ENCODE measurements at places on chromosomes 2 and 18.

DNA sequence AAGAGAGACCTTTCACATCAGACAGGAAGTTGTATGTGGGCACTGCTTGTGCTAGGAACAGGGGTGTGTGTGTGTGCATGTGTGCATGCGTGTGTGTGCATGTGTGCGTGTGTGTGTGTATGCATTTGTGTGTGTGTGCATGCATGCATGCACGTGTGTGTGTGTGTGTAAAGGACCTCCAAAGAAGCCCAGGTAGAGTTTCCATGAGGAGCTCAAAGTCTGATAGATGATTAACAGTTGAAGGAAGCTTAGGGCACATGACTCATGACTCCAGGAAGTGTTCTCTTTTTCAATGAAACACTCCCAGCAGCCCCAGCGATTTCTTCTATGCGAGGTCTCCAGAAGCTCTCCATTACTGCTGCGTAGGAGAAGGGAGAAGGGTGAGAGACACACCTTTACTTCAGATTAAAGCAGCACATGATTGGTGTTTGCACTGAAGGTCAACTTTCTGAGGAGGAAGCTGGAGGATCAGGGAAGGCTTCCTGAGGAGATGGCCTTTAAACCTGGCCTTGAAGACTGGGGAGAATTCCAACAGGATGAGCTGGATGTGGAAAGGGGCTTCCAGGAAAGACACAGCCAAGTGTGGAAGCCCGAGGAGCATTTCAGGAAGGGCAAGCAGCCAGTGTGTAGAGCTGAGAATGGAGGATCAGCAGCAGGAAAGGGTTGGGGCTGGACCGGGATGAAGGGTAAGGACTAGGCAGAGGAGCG, 77.7 kb downstream of the SMAD4 start:
- no peak for DNase-seq

- DNase-seq, result no peak
Observed at GRCh38 chr18:54749291-54749690, 79.0 kb upstream of the RAB27B start.

DNA sequence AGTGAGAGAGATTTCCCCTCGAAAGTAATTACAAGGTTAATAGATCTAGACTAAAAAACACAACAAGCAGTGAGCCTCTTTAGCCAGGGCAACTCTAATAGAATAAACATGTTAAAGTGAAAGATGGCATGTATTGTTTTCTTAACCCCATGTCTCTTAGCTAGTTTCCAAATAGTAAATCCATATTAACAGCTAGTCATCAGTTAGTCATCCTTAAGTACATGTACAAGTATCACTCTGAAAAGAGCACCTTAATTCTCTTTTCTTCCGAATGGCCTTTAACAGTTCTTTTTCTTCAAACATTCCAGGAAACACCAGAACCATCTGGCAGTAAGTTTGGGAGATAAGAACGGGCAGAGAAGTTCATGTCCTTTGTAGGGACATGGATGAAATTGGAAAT, 1480.0 kb downstream of the LRP1B start:
- no peak for DNase-seq

DNA sequence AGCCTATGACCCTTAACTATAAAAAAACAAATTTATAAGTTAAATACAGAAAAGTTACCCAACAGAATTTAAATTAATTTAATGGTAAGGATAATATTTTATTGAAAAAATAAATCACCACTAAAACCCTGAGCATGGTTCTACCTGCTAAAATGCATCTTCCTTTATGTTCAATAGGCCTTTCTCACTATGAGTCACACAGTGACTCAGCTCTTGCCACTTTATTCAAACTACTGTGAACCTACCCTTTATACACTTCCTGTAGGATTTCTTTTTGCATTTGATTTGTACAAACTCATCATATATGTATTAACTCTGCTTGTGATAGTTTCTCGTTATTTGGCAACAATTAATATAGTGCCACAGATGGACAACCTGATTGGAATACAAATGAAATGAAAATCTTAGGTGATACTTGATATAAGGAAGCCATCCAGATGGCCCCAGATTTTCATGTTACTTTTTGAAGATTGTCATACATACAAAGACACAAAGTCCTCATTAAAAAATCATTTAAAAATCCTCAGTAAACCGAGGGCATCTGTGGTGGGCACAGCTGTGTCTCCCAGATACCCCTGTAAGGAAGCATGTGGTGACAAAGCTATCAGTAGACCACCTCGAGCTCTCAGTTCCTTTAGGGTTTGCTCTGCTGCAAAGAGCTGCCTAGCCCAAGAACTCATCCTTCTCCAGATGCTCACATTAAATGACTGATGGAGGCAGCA, 55.2 kb upstream of the COBLL1 start:
- no peak for DNase-seq

DNA sequence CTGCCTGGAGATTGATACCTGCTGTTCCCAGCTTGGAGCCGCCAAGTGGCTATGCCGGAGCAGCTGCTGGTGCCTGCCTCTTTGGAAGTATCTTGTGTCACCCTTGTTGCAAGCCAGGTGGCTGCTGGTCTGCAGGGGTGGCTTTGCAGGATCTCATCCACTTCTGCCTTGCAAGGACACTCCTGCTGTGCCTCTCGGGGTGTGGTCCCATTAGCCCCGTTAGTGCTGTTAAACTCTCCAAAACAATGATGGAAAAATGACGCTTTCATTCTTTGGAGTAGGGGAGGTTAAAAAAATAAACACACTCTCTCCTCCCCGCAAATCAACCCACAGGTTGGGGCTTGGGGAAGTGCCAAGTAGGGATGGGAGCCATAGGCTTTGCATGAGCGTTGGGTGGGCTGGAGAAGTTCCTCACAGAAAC, 352.8 kb downstream of the RNF144A start:
- DNase-seq, result no peak

DNA sequence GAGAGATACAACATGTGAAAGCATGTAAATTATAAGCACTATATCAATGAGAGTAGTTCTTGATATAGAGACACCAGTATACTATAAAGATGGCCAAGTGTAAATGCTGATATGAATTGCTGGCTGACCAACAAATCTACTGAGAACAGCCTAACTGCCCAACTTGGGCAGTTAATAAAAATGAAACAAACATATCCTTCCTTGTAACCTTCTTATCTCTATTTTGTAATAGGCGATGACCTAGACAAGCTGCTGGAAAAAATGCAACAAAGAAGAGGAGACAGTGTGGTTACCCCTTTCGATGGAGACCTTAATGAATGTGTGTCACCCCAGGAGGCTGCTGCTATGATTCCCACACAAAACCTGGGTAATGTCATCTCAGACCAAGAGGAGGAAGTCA, 148.7 kb downstream of the ESCO1 start:
- DNase-seq, result no peak

- no peak for DNase-seq
Observed at GRCh38 chr18:2522112-2522511, 49.2 kb downstream of the METTL4 start.

- no peak for DNase-seq
Observed at GRCh38 chr18:25799231-25799630, 291.2 kb downstream of the SS18 start.

DNA sequence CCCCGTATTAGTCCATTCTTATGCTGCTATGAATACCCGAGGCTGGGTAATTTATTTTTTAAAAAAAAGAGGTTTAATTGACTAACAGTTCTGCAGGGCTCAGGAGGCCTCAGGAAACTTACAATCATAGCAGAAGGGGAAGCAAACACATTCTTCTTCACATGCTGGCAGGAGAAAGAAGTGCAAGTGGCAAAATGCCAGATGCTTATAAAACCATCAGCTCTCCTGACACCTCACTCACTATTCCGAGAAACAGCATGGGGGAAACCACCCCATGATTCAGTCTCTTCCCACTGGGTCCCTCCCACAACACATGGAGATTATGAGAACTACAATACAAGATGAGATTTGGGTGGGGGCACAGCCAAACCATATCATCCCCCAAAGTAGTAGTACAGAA, 2148.5 kb upstream of the PIK3C3 start:
- DNase-seq, result no peak

DNA sequence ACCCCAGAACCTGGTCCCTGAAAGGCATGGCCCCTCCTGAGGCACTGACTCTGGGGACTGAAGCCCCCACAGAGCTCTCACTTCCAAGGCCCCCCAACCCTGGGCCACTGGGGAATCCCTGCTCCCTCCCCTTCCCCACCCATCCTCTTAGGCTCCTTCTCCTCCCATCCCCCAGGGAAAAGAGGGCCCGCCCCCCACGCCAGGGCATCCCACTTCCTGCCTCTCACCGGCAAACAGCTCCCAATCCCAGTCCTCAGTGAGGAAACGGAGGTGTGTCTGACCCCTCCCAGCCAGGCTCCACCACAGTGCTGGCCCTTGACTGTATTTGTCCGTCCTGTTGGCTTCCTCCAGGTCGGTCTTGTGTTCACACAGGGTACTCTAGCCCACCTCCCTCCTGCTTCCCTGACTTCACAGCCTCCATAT, 35.0 kb upstream of the PTMA start:
- DNase-seq, result no peak

- DNase-seq, result no peak
Observed at GRCh38 chr2:150876251-150876950, 385.3 kb downstream of the RBM43 start.

GRCh38 chr2:32835148-32835547, 111.6 kb upstream of the LTBP1 start:
- DNase-seq, result no peak

DNA sequence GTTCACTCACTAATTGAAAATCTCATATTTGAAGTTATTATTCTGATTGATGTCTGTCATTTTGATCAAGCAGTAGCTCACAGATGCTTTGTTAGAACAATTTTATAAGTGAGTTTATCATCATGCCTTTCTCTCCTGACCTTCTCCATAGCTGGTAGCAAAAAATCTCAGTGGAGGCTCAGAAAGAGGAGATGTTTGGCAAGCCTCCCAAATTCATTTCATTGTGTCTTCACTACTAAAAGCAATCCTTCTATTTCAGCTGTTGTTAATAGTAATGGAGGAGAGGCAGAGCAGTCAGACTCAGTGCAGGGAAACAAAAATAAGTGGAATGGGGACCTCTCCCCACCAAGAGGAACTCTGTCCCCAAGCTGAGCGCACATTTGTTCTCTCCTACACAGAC, 2127.8 kb upstream of the CELF4 start:
- DNase-seq, result no peak

DNA sequence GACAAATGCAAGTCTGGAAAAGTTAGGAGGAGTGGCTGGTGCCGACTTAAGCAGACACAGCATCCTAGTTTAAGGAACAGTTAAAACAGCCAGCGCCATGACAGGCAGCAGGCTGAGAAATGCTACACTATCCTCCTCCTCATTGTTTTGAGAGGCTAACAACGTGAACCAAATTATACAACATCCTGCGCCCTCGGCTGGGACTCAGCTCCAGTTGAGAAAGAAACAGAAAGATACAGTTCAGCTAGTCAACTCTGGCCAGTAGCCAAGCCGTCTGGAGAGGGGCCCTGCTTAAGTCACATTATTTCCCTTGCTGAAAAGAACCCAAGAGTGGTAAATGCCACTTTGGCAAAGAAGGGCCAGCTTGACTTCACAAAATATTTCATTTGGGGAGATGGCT, 90.2 kb downstream of the BCL11A start:
- DNase-seq, result no peak

- DNase-seq, result no peak
Observed at GRCh38 chr2:237629188-237629534, 1.8 kb downstream of the LRRFIP1 start.

- no peak for DNase-seq
Observed at GRCh38 chr18:27599202-27599829, 414.2 kb upstream of the CHST9 start.

DNA sequence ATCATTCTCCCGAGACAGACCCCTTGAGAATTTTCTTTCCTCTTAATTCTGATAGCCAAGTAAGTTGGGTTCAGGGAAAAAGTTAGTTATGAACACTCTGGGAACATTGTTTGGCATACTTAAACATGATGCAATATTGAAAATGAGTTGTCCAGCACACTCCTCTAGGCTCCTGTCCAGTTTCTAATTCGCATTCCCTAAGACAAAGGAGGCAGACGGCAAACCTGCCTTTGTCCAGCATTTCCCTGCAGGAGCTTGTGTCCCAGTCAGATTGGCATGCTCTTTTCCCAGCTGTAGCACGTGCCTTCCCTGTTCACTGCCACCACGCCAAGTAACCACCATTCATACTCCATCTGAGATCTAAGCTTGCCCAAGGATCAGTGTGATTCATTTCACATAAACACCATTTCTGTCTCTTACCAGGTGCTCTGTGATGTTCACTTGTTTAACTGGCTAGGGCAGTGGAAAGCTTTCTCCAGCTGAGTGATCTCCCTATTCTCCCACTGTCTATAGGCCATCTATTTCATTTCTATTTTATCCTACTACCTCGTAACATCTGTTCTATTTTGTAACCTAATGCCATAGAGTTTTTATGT, 150.0 kb upstream of the EPB41L3 start:
- no peak for DNase-seq

- no peak for DNase-seq
Observed at GRCh38 chr2:73933194-73933593, 6.5 kb downstream of the DGUOK start.

- no peak for DNase-seq
Observed at GRCh38 chr2:28011322-28011737, 120.8 kb downstream of the BABAM2 start.

DNA sequence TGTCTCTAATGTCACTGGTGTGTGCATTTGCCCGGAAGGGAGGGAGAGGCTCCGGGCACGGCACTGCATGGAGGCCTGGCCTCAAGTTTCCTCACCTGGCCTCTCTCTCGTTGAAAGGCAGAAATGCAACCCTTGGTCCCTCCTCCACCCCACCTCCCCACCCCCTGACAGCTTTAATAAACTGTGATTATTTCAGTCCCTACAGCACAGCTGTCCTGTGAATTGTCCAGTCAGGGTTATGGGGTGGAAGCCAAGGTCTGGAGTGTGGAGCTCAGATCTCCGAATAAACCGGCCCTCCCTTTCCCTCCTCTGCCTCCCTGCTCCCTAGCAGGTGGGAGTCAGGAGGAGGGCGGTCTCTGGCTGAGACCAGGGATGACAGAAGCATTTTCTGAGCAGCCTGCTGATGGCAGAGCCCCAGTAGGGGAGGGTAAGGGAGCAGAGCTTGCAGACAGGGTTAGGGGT, 199.2 kb upstream of the SMAD2 start:
- DNase-seq, result no peak

- no peak for DNase-seq
Observed at GRCh38 chr2:129887688-129888266, 91.7 kb upstream of the RAB6C start.

DNA sequence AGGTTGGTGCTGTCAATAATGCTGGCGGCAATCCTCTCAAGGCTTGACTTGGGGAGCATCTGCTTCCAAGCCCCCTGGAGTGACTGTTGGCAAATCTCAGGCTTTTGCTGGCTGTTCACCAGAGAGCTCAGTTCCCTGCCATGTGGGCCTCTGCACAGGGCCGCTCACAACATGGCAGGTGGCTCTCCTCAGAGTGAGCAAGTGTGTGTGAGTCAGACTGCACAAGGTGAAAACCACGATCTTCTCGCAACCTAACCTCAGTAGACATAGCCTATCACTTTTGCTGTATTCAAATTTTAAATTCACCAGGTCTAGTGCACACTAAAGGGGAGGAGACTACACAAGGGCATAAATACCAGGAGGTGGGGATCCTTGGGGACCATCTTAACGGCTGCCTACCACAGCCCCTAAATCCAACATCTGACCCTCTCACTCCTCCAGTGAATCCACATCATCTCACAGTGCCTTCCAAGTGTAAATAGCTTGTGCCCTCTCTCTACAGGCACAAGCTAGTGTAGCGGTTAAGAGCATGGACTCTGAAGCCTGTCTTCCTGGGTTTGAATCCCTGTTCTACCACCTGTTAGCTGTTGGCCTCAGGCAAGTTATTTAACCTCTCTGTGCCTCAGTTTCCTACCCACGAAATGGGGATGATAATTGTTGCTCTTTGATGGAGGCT, 187.7 kb upstream of the CXCR4 start:
- DNase-seq, result peak; percentile 35
